ENCODE measurements at places on chromosomes 13 and 19.

GRCh38 chr13:77994166-77994565, 75.5 kb upstream of the EDNRB start:
- no peak for DNase-seq

DNA sequence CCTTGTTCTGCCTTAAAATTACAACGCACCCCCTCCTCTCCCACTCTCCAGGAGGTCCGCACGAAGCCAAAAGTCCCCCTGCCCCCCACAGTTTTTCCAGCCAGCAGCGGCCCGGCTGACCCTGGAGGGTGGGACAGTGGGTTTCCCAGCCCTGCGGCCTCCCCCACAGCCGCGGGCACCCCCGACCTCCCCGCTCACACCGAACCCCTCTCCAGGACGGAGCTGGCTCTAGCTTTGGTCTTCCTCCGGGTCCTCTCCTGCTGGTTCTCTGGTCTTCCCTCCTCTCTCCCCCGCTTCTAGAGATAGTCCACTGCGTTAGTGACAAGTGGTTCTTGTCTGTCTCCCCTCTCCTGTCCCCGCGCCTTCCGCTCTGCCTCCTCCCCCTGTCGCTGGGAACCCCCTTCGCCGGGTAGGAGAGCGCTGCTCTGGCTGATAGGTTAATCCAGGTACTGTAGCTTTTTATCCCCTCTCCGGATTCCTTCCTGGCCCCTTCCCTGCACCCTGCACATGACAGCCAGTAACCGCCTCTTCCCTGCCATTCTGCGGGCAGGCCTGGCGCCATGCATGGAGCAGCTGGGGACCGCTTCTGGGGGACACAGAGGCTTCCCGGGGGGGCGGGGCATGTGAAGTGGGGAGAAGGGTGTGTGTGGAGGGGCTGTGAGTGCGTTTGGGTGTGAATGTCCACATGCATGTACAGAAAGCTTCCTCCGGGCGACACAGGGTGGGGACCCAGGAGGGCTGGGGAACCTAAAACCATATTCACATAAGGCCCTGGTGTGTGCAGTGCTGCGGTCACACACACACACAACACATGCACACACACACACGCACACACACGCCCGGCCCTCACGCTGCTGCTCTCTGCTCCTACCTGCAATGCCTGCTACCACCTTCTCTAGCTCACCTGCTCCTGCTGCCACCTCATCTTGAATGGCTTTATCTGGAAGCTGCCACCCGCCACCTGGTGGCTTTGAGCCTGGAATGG, 17.2 kb downstream of the PRR36 start:
- DNase-seq, result no peak

GRCh38 chr13:43697323-43697722, 89.4 kb downstream of the ENOX1 start:
- no peak for DNase-seq

- DNase-seq, result no peak
Observed at GRCh38 chr13:108003626-108004025, 211.7 kb downstream of the LIG4 start.

- DNase-seq, result no peak
Observed at GRCh38 chr19:4557971-4558941, 1.2 kb downstream of the SEMA6B start.

DNA sequence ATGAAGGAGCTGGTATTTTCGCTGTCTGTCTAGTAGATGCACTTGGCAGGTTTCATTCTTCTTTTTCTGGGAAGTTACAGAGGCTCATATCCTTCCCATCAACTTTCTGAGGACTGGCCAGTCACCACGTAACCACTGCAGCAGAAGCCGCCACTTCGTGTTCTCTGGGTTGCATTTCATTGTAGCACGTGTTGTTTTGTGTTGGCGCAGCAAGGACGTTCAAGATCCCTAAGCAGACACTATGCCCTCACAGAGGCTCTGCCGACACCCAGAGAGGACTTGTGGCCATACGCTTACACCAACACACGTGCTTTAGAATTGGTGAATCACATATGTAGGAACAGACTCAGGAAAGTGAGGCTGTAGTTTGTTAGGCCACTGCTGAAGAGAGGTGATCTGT, 42.2 kb upstream of the TEX29 start:
- no peak for DNase-seq

DNA sequence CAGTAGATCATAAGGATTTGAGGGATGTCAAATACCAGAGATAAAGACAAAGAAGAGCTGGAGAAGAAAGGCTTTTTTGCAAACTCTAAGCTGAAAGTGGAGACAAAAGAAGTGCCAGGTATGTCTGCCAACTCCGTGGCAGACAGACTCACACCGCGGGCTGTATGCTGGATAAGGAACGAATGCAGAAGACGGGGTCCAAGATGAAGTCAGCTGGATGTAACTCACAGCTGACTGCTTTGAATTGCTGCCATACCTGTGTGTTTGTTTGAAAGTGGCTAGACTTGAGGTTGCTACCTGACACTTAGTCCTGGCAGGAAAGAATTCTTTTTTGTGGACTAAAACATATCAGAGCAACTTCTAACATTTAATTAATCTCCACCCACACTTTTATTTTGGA, 398.8 kb downstream of the DLEU7 start:
- no peak for DNase-seq

- DNase-seq, result no peak
Observed at GRCh38 chr19:7895565-7895964, 7.3 kb downstream of the LRRC8E start.

DNA sequence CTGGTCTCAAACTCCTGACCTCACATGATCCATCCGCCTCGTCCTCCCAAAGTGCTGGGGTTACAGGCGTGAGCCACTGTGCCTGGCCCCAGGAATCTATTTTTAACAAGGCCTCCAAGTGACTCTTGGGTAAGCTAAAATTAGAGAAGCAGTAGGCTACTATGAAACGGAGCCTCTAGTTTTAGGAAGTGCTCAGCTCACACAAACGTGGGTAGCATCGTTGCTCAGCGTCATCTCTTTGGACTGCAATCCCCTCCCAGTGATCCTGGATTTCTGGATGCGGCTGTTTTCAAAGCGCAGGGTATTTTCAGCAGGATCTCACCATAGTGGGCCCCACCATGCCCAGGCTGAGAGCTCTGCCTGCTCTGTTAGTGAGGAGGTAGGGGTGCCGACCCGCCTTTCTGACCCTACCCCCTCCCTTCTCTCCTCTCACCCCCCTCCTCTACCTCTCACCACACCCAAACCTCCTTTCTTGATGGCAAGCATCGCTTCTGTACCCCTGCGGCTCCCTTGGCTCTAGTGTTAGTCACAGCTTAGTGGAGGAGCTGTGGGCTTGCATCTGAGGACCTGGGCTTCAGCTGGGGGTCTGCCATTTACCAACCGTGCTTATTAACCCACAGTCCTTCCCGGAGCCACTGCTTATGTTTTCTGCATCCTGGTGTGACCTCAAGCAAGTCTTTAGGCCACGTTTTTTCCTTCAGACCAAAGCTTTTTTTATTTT, 34.2 kb downstream of the GJA3 start:
- DNase-seq, result no peak

- DNase-seq, result no peak
Observed at GRCh38 chr19:49591731-49592485, 926 bp downstream of the PRR12 start.

DNA sequence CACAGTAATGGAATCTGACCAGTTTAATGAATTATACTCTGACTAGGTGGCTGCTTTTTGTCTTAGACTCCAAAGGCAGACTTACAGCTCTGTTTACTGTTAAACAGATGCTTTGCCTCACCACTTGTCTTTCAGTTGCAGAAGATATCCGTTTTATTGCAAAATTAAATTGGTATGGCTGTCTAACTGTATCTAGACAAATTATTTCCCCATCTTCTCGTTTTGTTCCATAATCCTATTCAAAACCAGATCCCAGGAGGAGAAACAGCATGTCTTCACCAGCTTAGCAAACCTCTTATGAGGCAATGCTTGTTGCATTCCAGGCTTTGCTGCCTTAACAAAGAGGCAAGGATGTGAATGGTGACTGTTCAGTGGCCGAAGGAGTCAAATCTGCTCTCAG, 215.6 kb downstream of the TDRD3 start:
- no peak for DNase-seq

DNA sequence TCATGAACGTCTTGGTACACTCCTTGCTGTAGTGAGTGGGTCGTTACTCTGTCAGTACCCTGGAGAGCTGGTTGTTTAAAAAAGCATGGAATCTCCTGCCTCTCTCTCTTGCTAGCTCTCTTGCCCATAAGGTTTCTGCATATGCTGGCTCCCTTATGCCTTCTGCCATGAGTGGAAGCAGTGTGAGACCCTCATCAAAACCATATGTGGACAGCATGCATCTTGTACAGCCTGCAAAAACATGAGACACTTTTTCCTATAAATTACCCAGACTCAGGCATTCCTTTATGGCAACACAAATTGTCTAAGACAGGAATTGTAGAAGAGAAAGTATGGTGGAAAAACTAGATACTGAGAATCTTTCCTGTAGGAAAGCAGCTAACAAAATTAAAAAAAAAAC, 516.3 kb downstream of the SLITRK6 start:
- DNase-seq, result no peak

DNA sequence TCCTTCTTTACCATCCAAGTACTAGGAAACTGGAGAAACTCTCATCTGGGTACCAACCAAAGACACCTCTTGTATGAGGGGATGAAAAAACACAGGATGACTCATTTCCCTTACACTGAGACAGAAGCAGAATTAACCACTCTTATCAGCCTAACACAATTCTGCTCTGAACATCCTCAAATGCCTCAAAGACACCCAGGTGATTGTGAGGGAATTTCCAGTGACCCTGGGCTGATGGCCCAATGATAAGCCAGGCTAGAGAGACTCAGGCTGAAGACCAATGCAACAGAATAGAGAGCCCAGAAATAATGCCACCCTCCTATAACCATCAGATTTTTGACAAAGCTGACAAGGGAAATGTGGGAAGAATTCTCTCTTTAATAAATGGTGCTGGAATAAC, 7.0 kb downstream of the ZNF737 start:
- no peak for DNase-seq

DNA sequence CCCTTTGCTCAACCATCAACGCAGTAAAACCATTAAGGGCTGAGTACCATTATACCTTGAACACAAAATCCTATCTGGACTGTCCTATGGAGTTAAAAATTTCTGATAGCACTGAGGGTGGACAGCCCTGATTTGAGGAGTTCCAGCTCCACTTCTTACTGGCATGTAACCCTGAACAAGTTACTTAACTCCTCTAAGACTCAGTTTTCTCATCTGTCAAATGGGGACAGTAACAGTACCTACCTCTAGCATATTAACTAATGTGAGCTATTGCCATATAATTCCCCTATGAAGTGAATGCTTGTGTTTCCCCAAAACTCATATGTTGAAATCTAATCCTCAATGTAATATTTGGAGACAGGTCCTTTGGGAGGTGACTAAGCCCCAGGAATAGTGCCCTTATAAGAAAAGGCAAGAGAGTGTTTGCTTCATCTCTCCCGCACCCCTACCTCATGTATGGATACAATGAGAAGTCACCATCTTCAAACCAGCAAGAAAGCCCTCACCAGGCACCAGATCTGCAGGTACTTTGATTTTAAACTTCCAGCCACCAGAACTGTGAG, 61.9 kb upstream of the DOCK9 start:
- DNase-seq, result no peak

DNA sequence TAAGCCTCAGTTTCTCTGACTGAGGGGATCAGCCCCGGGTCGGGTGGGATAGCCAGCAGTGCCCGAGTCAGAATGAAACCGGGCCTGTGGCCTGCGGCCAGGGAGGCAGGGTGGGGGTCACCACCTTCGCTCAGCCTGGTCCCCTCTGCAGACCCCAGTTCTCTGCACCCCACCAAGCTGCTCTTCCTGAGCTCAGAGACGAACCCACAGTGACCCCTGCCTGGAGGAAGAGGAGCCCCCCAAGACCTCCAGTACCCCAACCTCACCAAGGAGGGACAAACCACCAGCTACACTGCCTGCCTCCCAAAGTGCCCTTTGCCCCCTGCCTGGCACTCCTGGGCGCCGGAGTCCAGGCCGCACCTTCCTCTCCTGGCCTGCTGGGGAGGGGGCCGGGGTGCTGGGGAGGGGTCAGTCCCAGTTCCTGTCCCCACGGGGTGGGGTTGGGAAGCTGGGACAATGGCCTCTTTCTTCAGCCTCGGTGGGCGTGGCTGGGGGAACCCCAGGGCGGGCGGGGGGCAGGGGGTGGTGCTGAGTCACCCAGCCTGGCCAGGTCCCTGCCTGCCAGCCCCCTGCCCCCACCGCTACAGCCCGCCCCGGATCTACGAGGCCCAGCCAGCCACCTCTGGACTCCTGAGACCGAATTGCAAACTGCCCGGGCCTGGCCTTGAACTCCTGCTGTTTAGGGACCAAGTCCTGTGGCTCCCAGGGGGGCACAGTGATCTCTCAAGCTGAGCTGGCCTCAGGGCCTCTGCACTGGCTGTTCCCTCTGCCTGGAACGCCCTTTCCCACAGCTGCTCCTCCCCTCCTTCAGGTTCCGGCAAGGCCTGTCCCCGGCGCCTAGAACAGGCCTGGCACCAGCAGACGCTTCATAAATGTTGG, 14.3 kb downstream of the ZBTB7A start:
- no peak for DNase-seq

- DNase-seq, result no peak
Observed at GRCh38 chr19:3899531-3900294, 19.2 kb downstream of the ATCAY start.

DNA sequence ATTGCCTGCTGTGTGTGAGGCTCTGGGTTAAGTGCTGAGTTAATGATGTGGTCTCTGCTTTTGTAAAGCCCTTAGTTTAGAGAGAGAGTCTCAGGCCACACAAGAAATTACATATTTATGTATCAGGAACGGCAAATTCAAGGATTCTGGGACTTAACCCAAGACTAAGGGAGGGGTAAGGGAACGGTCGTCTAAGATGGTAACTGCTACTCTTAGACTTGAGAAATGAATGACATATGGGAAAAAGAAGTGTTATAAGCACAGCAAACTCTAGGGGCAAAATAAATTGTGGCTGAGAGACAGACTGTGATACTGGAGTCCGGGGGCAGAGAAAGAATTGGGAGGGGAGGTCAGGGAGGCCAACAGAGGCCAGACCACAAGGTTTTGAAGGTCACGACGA, 10.2 kb downstream of the VSIG10L start:
- DNase-seq, result no peak

- DNase-seq, result no peak
Observed at GRCh38 chr13:46317120-46317519, 69.9 kb downstream of the RUBCNL start.

- no peak for DNase-seq
Observed at GRCh38 chr13:94708031-94708859, 4.1 kb downstream of the SOX21 start.

GRCh38 chr13:95181586-95181985, 119.7 kb downstream of the ABCC4 start:
- no peak for DNase-seq

GRCh38 chr13:45328661-45329111, 12.3 kb downstream of the TPT1 start:
- DNase-seq, result no peak

- DNase-seq, result no peak
Observed at GRCh38 chr19:46955813-46956371, 63.7 kb upstream of the NPAS1 start.

All from right atrium auricular region (tissue), 2 donors.